ENCODE measurements at places on chromosomes 4 and X. TPM values are rescaled to one million over a fixed set of nuclear protein-coding genes. Genes with fewer than 3 reads are reported as not detected.

DNA sequence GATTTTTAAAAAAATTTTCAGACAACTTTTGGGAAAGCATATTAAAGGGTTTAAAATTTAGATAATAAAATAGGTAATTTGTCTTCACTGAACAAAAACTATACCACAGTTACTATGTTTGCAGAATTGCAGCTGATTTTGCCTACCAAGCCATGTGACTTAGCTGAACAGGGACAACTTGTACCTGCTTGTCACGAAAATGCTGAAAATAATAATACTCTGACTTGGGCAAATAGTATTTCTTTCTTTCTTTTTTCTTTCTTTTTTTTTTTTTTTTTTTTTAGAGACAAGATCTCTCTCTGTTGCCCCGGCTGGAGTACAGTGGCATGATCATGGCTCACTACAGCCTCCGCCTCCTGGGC lies 225.2 kb upstream of the PPP1R2C start:
- DNase-seq = no peak

- DNase-seq = peak; percentile 89
Observed at GRCh38 chr4:101169044-101170014, 178.0 kb downstream of the PPP3CA start.

DNA sequence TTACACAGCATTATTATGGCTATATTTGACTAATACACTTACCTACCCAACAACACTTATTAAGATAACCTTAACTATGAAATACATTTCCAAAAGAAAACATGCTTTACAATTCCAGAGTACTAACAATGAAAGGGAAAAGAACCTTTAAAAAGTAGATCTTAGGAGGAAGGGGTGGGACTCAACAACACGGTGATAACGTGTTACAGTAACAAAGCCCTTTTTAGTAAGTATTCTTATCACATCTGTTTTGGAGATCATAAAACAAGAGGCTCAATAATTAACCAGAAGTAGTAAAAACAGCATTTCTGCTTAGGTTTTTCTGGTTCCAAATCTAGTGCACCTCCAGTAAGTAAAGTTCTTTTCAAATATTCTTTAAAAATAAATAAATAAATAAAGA lies 202.1 kb upstream of the SLC7A11 start:
- DNase-seq = no peak

GRCh38 chr4:17771284-17771908 lies 10.0 kb downstream of the FAM184B start:
- DNase-seq = no peak

- DNase-seq = peak; percentile 21
Observed at GRCh38 chrX:1355131-1356046, 18.8 kb downstream of the IL3RA start.

GRCh38 chr4:156420623-156421022 lies 467.0 kb upstream of the CTSO start:
- no peak for DNase-seq

GRCh38 chr4:90198086-90198847 lies 71.1 kb downstream of the CCSER1 start:
- no peak for DNase-seq

DNA sequence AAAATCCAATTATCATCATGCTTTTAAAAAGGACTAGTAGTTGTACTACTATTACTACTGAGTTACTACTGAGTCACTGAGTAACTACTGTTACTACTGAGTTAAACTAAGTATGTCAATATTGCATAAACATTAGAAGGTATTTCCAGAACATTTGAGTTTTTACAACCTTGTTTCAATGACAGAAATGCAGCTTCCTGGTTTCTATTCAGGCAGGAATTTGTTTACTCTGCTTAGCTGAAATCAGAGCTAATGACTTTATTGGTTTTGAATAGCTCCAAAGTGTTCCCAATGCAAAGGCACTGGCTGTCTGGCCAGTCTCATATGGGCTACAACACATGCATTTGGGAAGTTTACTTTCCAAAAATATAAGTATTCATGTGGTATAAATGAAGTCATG lies 12.0 kb downstream of the RPS6KA6 start:
- no peak for DNase-seq

- peak; percentile 5 for DNase-seq
Observed at GRCh38 chr4:83536362-83537272, 709 bp downstream of the GPAT3 start.

GRCh38 chrX:71475785-71476540 lies 56.9 kb upstream of the OGT start:
- no peak for DNase-seq

GRCh38 chr4:32645653-32646052 lies 1925.5 kb downstream of the PCDH7 start:
- DNase-seq = no peak

DNA sequence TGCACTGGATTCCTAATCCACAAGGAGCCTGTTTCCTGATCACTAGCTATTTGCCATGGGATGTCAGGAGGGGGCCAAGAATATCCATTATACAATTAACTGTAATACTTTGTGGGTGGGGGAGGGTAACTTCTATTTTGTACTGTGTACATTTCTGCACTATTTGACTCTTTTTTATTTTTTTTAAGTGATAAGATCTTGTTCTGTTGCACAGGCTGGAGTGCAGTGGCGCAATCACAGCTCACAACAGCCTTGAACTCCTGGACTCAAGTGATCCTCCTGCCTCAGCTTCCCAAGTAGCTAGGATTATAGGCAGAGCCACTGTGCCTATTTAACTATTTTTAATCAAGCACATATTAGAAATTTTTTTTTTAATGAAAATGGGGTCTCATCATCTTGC lies 134.1 kb downstream of the ELOVL6 start:
- DNase-seq = no peak

GRCh38 chr4:73729534-73730165 lies 10.7 kb upstream of the CXCL8 start:
- peak; percentile 89 for DNase-seq

- DNase-seq = no peak
Observed at GRCh38 chr4:177713454-177713853, 271.2 kb upstream of the AGA start.

DNA sequence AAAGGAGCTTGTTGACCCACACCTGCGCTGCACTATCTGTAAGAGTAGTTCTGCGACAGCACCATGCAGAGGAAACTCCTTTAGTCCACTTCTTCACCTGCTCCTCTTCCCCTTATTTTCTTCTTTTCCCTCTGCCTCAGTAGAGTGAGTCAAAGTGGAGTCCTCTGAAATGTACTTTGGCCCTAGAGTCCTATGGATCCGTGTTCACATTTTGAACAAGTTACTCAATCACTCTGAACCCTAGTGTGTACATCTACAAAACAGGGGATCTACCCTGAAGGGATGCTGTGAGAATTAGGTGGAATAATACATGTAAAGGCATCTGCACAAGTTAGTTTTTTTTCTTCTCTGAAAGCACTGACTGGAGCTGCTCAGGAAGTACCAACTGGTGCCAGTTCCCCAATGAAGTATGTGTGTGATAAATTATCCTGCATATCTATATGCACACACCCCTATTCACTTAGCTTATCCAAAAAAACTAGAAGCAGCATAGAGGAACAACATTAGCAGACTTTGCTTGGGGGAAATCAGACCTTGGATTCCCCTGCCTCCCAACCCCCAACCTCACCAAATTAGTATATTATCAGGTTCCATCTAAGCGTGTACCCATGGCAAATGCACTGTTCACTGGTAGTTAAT lies 118.5 kb upstream of the FAM9C start:
- DNase-seq = no peak

GRCh38 chrX:101257448-101258258 lies 33.5 kb downstream of the TAF7L start:
- DNase-seq = no peak

DNA sequence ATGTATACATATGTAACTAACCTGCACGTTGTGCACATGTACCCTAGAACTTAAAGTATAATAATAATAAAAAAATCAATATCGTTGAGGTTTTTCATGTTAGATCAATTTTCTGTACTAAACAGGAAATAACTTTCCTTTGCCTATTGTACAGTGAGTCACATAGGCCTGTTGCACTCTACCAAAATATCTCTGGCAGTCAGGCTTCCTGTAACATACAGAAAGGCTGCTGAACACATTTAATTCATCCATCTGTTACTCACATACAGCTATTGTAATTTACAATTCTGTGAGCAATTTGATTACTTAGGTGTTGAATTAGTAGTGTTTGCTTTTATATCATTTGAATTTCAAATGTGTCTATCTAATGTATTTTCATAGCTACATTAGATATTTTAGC lies 427.8 kb downstream of the TMA16 start:
- no peak for DNase-seq

GRCh38 chr4:16026160-16026761 lies 57.6 kb downstream of the PROM1 start:
- DNase-seq = peak; percentile 82

DNA sequence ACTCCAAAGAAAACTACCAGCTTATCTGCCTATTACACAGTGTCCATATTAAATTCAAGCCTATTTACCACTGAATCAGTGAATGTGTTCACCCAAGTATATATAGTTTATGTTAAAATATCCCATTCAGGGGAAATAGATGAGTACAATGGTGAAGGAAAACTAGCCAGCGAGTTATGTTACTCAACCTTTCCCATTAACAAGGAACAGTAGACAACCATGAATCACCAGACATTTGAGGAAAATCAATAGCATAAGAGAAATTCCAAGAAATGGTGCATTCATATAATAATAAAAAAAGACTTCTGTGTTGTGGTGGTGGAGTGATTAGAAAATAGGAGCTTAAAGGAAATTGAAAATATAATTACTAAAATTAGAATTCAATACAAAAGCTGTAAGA lies 21.3 kb downstream of the IQCM start:
- no peak for DNase-seq

DNA sequence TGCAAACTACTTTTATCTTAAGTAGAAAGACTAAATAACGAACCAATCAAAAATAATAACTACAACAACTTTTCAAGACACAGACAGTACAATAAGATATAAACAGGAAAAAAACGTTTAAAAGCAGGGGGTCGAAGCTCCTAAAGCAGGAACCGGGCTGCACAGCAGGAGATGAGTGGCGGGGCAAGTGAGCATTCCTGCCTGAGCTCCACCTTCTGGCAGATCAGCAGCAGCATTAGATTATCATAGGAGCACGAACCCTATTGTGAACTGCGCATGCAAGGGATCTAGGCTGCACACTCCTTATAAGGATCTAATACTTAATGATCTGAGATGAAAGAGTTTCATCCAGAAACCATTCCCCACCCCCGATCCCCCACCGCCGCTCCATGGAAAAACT lies 146.2 kb downstream of the TEX11 start:
- peak; percentile 0 for DNase-seq

GRCh38 chr4:101953949-101954348 lies 163.4 kb downstream of the BANK1 start:
- DNase-seq = peak; percentile 51

GRCh38 chr4:1763550-1764080 lies 29.5 kb upstream of the FGFR3 start:
- DNase-seq = peak; percentile 52

DNA sequence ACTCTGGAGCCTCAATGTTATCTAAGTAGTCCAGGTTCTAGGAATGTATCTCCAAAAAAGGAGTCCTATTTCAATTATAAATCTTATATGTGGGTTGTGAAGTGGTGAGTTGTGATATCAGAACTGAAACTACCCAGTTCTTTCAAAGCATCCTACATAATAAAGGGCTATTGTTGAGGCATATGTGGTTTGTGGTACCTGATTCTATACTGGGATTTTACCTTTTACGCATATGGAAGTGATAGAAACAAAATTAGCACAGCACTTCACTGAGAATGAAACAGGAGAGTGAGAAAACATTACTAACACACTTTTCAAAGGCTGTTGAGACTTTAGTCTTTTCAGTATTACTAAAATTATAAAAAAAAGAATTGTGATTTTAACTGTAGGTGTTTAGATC lies 417.7 kb upstream of the GALNT7 start:
- no peak for DNase-seq

DNA sequence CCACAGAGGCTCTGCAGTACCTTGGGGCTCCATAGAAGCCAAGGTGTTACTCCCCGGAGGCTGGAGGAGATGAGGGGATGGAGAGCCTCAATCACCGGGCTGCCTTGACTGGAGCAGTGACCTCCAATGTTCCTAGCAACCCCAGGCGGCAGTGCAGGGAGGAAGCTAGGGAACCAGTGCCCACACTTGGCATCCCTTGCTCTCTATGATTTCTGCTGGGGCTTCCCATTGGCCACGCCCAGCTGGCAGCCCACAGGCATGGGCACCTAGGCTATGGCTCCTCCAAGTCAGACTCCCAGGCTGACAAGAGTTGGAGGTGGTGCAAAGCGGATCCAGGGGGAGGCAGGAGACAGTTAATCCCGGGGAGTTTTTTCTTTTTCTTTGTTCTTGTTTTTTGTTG lies 229.7 kb downstream of the EVC2 start:
- DNase-seq = no peak

GRCh38 chr4:121009578-121010478 lies 62.5 kb downstream of the NDNF start:
- no peak for DNase-seq

- DNase-seq = no peak
Observed at GRCh38 chrX:97268182-97268680, 384.5 kb downstream of the RPA4 start.

GRCh38 chrX:80807606-80807991 lies 2.1 kb downstream of the BRWD3 start:
- DNase-seq = peak; percentile 5

- peak; percentile 2 for DNase-seq
Observed at GRCh38 chrX:71910986-71911730, 513 bp downstream of the NHSL2 start.

GRCh38 chr4:159284733-159285132 lies 181.9 kb downstream of the RAPGEF2 start:
- DNase-seq = no peak

SPANXA2 gene
- total RNA-seq = not detected

TIMM17B gene
- total RNA-seq = 25.3 TPM

SSX4 gene
- not detected for total RNA-seq

WDR17 gene
- 0.51 TPM for total RNA-seq

DDX53 gene
- not detected for total RNA-seq

MTMR1 gene
- 15.1 TPM for total RNA-seq

SLC10A7 gene
- total RNA-seq = 14.7 TPM

MAGEB1 gene
- not detected for total RNA-seq

CCNB3 gene
- total RNA-seq = 0.88 TPM

TIGD4 gene
- total RNA-seq = 0.17 TPM

CXXC4 gene
- not detected for total RNA-seq

GPRASP2 gene
- 20.6 TPM for total RNA-seq

NEUROG2 gene
- total RNA-seq = not detected

RTL9 gene
- not detected for total RNA-seq

PLS3 gene
- 538 TPM for total RNA-seq

UPF3B gene
- total RNA-seq = 4.0 TPM

ADAMTS3 gene
- total RNA-seq = 0.68 TPM

GAGE12E gene
- total RNA-seq = not detected
